ENCODE measurements at places on chromosomes 7 and 10. TPM values are rescaled to one million over a fixed set of nuclear protein-coding genes. Genes with fewer than 3 reads are reported as not detected.

Gene OGDHL
- 0.40 TPM for total RNA-seq

Gene TDRD1
- total RNA-seq: not detected

Gene DDX50
- total RNA-seq: 30.0 TPM

Gene ELAPOR2
- total RNA-seq: 24.3 TPM

Gene LIPF
- total RNA-seq: not detected

Gene HEPACAM2
- total RNA-seq: not detected

Gene DGKB
- total RNA-seq: not detected

Gene NME8
- not detected for total RNA-seq

Gene NODAL
- 0.51 TPM for total RNA-seq

Gene C10orf105
- under 0.01 TPM for total RNA-seq

Gene BAG3
- total RNA-seq: 41.0 TPM

Gene LRRC18
- not detected for total RNA-seq

Gene UBE2D4
- 7.7 TPM for total RNA-seq

Gene TAS2R16
- not detected for total RNA-seq

Gene CDHR1
- total RNA-seq: 8.8 TPM

Gene FZD1
- total RNA-seq: 17.7 TPM

Gene EN2
- 0.17 TPM for total RNA-seq

Gene SKIDA1
- 0.16 TPM for total RNA-seq

Gene ZSCAN25
- 24.2 TPM for total RNA-seq

Gene SLC29A3
- total RNA-seq: 3.5 TPM

Gene LRGUK
- 0.21 TPM for total RNA-seq

Gene ZNF727
- 0.50 TPM for total RNA-seq

Gene LEP
- 1.0 TPM for total RNA-seq

Gene ZDHHC6
- 18.3 TPM for total RNA-seq

Gene CYP26C1
- total RNA-seq: not detected

Gene BEND7
- 6.0 TPM for total RNA-seq

Gene HSPA12A
- total RNA-seq: 6.1 TPM

Gene SPDYE2
- not detected for total RNA-seq

Gene CLCN1
- total RNA-seq: not detected

Gene BTBD16
- total RNA-seq: not detected

Gene NAT16
- not detected for total RNA-seq

Gene HOXA7
- total RNA-seq: 2.3 TPM

Gene SRI
- total RNA-seq: 78.0 TPM

Gene FOXK1
- total RNA-seq: 32.7 TPM

Gene CADPS2
- total RNA-seq: 7.3 TPM

Gene TEX36
- total RNA-seq: not detected

Gene MMP21
- not detected for total RNA-seq

Gene ENTPD7
- total RNA-seq: 22.0 TPM

Gene KIF20B
- total RNA-seq: 29.9 TPM

Gene FAM25C
- not detected for total RNA-seq

Gene SLC26A3
- not detected for total RNA-seq

Gene STK31
- not detected for total RNA-seq

Gene FFAR4
- not detected for total RNA-seq

Gene PDAP1
- total RNA-seq: 23.0 TPM

Gene FXYD4
- total RNA-seq: not detected

Gene SFTPA1
- total RNA-seq: not detected

Gene PROSER2
- total RNA-seq: 56.3 TPM

Gene CCDC172
- total RNA-seq: not detected

Gene FAM185A
- 13.8 TPM for total RNA-seq

Gene ZWINT
- total RNA-seq: 15.7 TPM

Gene PCLO
- total RNA-seq: 5.8 TPM

Gene LLCFC1
- total RNA-seq: not detected

Gene CDNF
- 0.83 TPM for total RNA-seq

Gene LMTK2
- total RNA-seq: 18.9 TPM

Gene DMBT1
- total RNA-seq: 0.24 TPM

Gene SSC4D
- total RNA-seq: 1.3 TPM
